ENCODE measurements at places on chromosomes 5 and 9.

- no peak for DNase-seq
These were observed 60.7 kb upstream of the ANGPTL2 start for GRCh38 chr9:127182901-127183746.

- peak; percentile 29 for DNase-seq
These were observed at the start of gene SARDH for GRCh38 chr9:133737774-133738639. Gene SARDH (minus strand): TSS chr9:133738352. CDS start chr9:133734173, 4,179 bp downstream.

GRCh38 chr9:123513554-123513953, 157.6 kb downstream of the CRB2 start:
- no peak for DNase-seq

- no peak for DNase-seq
These were observed 5.1 kb upstream of the GNPDA1 start for GRCh38 chr5:142017832-142018427.

- no peak for DNase-seq
These were observed 2.8 kb upstream of the OR2V1 start for GRCh38 chr5:181133610-181134231.

DNA sequence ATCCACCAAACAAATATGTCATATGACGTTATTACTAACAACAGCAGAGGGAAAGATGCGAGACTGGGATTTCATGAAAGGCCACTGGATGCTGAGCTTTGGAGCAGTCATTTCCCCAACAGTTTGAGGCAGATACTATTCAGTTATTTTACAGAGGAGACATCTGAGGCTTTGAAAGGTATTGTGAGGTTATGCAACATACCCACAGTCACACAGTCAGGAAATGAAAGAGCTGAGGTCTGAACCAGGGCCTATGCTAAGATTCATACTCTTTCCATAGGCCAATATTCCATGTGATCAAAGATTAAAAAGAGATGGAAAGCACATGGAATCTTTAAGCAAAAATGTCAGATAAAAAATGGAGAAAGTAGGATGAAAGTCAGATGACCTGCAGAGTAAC, 63.0 kb downstream of the LPAR1 start:
- DNase-seq, result no peak

DNA sequence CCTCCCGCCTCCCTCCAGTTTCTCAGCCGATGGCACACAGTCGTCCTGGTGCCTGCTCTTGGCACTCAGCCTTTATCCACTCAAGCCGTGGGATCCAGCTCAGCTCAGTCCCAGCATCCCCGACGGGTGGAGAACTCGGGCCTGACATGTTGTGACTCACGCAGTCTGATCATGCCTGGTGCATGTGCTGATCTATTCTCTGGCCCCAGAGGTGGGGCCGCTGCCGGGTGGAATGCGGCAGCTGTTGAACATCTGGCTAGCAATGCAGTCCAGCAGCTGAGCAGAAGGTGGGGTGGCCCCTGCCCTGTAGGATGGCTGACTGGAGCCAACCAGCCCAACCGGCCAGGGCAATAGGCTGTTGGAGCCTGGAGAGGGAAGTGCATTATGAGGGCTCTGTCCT, 1.7 kb upstream of the AIF1L start:
- DNase-seq, result no peak

- DNase-seq, result no peak
These were observed 671.1 kb downstream of the TAF11L14 start for GRCh38 chr5:18305288-18305924.

- no peak for DNase-seq
These were observed 124.0 kb upstream of the TARS1 start for GRCh38 chr5:33316773-33317172.

GRCh38 chr5:126723643-126724042, 53.3 kb upstream of the LMNB1 start:
- no peak for DNase-seq

DNA sequence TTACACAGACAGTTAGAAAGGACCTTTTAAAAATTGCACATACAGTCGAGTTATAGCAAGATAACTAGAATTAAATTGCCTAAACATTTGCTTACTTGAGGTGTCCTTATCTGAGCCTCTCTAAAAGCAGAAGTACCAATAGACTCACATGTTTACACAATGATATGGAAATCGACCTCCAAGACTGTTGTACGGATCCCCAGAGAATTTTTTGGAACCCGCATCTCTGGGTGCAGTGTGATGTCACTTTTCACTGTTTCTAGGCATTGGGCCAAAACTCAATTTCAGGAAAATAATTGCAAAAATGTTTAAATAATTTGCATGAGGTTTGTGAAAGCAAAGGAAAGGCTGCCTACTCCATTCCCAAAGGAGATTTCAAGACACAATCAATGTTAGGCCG, 63.1 kb upstream of the ATG10 start:
- no peak for DNase-seq

DNA sequence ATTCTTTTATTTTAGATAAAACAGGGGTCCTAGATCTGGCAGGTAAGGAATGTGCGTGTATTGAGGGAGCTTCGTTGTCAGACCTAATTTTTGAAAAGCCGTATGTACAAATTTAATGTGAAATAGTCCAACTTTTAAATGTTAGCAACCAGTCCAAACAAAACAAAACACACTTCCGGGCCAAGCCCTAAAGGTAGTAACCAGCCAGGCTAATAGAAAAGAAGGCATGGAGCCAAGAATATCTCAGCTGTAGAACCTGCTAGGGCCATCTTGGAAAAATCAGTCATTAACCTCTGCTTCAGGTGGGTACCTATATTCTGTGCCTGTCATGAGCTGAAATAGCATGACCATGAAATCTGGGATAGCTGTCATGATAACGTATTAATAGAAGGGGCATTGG, 71.0 kb downstream of the SMARCA2 start:
- no peak for DNase-seq

- no peak for DNase-seq
These were observed 5.2 kb downstream of the CEMIP2 start for GRCh38 chr9:71762900-71763653.

DNA sequence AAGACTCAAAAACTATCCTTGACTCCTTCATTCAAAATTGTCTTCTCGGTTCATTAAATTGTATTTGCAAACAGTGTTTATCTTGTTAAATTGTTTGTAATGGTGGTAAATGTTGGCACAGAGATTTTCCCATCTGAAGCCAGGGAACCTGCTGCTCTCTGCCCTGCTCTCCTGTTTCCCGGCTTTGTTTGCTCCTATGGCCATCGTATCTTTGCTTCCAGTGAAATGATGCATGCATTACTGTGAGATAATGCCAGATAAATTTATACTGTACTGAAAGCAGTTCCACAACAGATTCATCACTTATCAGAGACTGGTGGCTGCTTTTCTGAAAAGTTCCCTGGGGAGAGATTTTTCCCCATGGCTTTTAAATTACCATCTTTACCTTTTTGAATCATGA, 81.4 kb downstream of the CD180 start:
- DNase-seq, result no peak

GRCh38 chr5:68454766-68455165, 239.2 kb downstream of the PIK3R1 start:
- no peak for DNase-seq

- DNase-seq, result no peak
These were observed 11.4 kb upstream of the SLC45A2 start for GRCh38 chr5:33995865-33996264.

DNA sequence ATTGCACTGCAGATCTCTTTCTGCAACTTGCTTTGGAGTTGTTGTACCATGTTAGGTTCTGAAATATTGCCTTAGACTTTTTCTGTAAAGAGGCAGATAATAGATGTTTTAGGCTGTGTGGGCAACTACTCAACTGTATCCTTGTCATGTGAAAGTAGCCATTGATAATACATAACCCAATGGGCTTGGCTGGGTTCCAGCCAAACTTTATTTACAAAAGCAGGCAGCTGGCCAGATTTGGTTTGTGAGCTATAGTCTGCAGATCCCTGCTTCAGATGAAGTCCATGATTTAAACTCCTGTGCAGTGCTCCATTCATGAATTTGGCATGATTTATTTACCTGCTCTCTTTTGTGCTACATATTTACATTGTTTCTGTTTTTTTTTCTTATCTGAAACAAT, 300.4 kb downstream of the IRX2 start:
- no peak for DNase-seq

- DNase-seq, result no peak
These were observed 8.3 kb downstream of the TMEM250 start for GRCh38 chr9:136110082-136111061.

DNA sequence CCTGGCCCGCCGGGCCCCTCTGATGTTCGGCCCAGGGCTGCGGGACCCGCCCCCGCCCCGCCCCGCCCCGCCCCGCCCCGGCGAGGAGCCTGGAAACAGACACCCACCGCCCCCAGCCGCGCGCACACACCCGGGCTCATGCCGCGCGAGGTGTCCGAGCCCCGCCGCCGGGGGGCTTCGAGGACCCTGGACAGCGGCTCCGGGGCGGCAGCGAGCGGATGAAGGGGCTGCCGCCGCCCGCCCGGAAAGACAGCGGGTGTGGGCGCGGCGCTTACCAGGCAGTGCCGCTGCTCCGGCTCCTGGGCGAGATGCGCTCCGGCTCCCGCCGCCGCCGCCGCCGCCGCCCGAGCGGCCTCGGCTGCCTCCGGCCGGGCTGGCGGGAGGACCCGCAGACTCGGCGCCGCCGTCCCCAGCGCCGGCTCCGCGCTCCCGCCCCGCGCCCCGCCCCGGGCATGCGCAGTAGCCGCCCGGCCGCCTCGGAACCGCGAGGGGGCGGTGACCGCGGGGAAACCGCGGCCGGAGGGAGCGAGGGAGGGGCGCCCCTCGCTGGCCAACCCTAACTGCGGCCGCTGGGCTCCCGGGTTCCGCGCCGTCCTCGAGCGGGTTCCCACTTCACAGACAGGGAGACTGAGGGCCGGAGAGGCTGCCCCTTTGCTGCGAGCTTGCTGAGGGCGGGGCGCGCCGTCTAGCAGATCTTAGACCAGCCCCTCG, at the start of gene GPRIN1:
Gene GPRIN1 (minus strand): TSS at position 433 of the 711 bp plus-strand sequence. CDS start 10,322 bp downstream, outside the sequence.
- DNase-seq, result peak; percentile 50

DNA sequence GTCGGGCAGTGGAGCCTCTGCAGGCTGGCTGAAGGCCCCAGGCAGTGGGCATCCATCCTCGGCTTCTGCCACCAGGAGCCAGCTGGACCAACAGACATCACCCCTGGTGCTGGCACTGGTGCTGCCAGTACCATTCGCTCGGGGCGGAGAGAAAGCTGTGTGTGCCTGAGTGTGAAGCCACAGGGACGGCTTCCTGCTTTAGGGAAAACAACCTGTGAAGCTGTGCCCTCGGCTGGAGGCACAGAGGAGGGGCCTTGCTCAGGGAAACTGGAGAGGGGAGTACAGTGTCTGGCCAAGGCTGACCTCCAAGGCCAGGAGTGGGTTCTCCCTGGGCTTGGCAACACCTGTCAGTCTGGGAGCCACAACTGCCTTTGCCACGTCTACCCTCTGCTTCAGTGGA, 38.3 kb downstream of the NEK6 start:
- no peak for DNase-seq

GRCh38 chr9:84241817-84242373, 98.7 kb downstream of the SLC28A3 start:
- DNase-seq, result no peak

DNA sequence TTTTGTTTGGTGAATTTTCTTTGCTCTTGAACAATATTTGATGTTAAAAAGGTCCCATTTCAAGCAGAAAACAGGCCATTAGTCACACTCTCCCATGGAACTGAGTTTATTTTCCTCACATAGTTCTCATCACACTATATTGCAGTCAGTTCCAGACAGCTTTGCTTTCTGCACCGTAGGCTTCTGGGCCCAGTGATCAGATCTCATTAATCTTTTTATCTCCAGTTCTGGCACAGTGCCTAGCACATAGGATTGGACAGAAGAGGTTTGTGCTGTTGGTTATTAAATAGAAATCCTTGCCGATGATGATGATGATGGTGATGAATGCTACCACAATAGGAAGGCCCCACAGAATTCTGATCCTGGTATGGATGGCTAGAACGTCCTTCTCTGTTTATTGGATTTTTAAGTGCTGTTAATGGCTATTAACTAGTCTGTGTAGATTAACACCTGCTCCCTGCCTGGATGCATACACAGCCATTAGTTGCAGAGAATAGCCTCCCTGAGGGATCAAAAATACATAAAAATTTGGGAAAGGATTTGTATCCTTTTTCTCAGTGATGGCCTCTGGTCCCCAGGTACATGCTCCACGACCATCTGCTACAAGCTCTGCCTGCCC, 52.0 kb upstream of the NTRK2 start:
- DNase-seq, result no peak

- no peak for DNase-seq
These were observed 141.2 kb upstream of the DAB2 start for GRCh38 chr5:39566029-39566428.

DNA sequence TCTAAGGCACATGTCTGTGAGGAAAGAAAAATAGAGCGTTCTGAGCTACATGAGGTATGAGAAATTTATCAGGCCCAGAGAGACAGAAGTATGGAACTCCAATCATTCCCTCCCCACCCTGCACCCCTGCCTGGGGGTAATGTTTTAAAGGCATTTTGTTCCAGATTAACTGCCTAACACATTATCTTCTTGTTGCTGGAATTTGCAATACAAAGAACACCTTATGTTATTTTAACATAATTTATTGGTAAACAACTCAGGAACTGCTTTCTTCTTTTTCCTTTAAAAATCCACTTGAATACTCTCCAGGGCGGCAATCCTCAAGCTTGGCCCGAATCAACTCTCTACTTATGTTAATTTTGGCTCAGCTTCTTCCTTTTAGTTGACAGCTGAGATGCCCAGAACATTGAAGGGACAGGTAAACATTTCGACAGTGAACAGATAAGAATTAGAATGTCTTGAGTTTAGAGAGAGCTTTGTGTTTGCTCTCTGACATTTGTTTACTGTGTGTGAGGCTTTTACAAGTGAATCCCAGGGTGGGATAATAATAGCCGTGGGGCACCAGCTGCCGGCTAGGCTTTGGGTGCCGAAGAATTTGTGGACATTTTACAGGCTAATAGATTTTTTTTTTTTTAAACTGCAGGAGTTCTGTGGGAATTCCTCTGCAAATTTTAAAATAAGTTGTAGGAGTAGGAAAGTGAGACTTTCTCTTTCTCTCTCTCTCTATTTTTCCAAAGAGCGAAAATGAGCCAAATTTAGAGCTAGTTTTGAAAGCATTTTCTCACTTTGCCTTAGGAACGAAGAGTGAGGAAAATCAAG, 96.4 kb upstream of the TAF11L2 start:
- no peak for DNase-seq

- no peak for DNase-seq
These were observed 245.9 kb upstream of the PIK3R1 start for GRCh38 chr5:67969631-67970030.

DNA sequence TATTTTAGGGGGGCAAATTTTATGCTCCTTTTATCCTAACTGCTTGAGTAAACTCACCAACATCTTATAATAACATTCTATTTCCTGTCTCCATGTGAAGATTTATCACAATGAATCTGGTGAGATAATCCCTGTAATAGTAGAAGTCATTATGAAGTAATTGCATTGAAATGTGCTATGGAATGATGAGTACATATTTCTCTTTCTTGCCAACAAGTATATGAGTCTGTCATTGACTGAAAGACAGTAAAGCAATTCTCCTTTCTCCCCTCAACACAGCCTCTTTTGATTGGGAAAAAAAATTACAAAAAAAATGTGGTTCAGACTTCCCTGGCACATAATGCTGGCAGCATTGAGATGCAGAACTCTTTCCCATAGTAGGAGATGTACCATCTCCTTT, 459.2 kb upstream of the RGMB start:
- DNase-seq, result no peak
